ENCODE measurements at places on chromosomes 13 and 19.
A peak's percentile ranks its signal among the peaks of the same experiment; 100 is the strongest.

GRCh38 chr19:8148410-8149260 lies 757 bp downstream of the FBN3 start:
- DNase-seq: no peak

- no peak for DNase-seq
Observed at GRCh38 chr13:32376642-32377415, 51.1 kb downstream of the N4BP2L1 start.

GRCh38 chr19:51712461-51713081 lies 11.2 kb downstream of the HAS1 start:
- DNase-seq: no peak

DNA sequence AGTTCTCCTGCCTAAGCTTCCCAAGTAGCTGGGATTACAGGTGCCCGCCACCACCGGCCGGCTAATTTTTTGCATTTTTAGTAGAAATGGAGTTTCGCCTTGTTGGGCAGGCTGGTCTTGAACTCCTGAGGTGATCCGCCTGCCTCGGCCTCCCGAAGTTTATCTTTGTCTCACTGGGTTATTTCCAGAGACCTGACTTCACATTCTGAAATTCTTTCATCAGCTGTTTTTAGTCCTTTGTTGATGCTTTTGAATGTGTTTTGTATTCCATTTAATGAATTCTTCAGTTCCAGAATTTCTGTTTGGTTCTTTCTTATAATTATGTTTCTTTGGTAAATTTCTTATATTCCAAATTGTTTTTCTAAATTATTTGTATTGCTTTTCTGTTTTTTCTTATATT lies 55.4 kb upstream of the MLNR start:
- no peak for DNase-seq

GRCh38 chr13:106183410-106184065 lies 351.9 kb downstream of the EFNB2 start:
- no peak for DNase-seq

DNA sequence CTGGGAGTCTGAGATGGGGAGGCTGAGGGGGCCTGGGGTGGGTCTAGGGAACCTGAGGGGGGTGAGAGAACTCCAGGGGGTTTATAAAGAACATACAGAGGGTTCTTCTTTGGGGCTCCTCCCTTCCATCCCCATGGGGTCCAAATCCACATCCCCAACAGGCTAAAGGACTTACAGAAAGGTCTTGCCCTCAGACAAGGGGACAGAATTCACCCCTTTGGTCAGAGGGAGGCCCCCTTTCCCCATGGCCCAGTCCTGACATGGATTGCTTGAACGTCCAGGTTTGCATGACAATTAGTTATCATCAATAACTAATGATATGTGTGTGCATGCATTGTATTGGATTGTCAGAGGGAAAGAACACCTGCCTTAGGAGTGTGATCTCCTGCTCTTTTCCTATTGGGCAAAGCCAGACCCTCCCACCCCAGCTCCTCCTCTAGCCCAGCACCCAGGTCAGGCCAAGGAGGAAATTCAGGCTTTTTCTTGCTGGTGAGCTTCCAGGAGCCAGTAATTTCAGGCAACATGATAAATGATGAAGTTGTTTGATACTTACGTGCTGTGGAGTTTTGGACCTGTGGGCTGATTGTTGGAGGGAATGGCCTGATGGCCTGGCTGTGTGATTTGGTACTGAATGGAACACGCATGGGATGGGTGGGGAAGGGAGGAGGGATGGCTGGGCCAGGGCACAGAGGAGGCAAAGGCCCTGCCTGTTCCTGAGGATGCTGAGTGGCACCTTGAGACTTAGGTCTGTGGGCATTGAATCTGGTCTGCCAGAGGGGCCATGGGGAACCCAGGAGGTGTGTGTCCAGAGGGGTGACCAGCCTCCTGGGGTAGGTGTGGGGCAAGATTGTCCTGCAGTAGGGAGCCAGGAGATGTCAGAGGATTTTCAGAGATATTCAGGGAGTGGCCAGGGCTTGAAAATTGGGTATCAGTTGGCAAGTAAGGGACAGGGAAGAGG lies 1.1 kb downstream of the KLHL26 start:
- no peak for DNase-seq

DNA sequence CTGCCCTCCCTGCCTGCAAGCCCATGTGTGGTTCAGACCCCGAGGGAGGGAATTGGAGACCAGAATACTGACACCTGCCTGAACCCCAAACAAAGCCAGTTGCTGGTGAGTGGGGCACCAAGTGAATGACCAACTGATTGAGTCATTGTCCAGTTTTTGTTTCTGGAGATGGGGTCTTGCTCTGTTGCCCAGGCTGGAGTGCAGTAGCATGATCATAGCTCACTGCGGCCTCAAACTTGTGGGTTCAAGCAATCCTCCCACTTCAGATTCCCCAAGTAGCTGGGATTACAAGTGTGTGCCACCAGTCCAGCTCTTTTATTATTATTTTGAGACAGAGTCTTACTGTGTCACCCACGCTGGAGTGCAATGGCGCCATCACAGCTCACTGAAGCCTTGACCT lies 4.0 kb downstream of the CCL25 start:
- DNase-seq: no peak

- DNase-seq: no peak
Observed at GRCh38 chr13:50589651-50590054, 253.8 kb downstream of the DLEU7 start.

GRCh38 chr13:30585748-30586262 lies 31.9 kb upstream of the USPL1 start:
- no peak for DNase-seq

- DNase-seq: no peak
Observed at GRCh38 chr19:8352134-8352827, 9.2 kb upstream of the KANK3 start.

DNA sequence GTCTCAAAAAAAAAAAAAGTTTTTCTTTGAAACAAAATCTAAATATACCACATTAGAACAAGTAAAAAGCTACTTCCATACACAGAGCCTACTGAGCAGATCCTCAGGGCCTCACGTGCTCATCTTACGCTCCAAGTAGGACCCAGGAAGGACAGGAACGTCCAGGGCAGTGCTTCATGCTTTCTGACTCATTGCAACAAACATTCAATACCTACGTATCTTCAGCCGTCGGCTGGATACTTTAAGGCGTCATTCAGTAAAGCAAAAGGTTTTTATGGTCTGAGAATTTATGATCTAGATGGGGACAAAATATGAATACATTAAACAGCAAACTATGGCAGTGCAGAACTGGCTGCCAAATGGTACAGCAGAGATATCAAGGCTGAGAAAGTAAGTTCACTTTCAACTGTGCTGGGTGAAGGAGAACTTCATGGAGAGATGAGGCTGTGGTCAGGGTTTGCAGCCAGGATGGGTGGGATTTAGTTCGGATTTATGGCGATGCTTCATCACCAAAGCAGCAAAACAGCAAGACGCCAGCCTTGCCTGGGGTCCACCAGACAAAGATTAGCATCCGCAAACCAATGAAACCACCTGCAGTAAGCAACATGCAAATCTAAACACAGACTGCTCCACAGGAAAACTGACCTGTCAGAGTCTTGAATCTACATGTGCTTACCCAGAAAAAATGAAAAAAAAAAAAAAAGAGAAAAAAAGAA lies 20.5 kb downstream of the CARS2 start:
- DNase-seq: no peak

GRCh38 chr13:24627946-24628345 lies 52.3 kb upstream of the ATP12A start:
- DNase-seq: no peak

DNA sequence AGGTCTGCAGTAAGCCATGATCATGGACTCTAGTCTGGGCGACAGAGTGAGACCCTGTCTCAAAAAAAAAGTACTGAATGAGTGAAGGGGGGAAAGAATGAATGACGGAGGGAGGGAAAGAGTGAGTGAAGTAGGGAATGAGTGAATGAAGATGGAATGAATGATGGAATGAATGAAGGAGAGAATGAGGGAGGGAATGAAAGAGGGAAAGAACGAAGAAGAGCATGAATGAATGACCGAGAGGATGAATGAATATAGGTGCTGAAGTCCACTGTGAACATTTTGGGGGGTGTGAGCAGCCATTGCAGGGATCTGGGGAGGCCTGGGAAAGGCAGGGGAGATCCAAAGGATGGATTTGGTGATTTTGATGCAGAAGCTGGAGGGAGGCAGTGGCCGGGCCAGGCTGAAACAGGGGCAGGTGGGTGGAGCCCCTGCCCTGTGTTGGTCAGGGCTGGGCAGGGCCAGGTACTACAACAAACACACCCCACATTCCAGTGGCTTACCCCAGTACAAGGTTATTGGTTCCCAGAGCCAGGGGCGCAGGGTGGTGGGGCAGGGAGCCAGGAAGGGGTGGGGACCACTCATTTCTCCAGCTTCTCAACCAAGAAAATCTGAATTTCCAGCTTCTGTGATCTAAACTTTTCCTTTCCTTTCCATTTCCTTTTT lies 14.3 kb downstream of the SLC27A1 start:
- no peak for DNase-seq

- no peak for DNase-seq
Observed at GRCh38 chr19:4641132-4641531, 1.8 kb downstream of the TNFAIP8L1 start.

GRCh38 chr13:30292325-30292724 lies 15.0 kb downstream of the KATNAL1 start:
- DNase-seq: no peak

GRCh38 chr13:86581706-86582105 lies 782.5 kb upstream of the SLITRK6 start:
- DNase-seq: no peak

DNA sequence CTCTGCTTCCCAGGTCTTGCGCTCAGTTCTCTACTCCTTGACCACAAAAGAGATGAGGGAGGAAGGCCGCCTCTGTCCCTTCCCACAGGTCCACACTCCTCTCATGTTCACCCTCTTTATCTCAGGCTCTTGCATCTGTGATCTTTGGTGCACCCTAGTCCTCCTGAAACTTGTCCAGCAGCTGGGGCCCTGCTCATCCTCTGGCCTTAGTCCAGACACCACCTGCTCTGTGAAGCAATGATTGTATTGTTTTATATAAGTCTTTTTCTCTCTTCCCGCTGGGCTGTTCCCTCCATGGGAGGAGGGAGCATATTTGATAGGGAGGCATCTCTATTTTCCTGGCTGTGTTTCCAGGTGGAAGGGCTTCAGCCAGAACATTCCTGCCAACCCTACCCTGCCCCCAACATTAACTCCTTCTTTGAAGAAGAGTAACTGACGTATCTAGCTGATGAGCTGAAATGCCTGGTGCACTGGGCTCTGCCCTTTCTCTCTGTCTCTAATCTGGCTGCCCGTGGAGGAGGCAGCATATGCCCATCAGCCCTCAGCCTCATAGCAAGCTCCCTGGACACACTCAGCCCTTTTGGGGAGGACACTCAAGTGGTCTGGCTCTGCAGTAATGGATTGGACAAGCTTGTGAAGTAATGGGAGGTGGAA lies 38.2 kb upstream of the SIAH3 start:
- DNase-seq: no peak

DNA sequence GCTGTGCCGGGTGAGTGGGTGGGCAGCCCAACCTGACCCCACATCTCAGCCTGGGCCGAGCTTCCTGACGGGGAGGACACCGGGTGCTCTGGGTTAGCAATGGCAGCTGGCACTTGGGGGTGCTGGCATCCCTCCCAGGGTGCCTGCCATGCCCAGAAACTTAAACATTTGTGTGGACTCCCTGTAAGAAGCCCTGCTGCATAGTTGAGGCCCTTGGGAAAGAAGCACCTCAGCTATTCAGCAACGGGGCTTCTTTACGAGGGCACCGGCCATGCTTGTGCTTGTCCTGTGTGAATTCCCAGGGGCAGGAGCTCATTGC lies 33.8 kb upstream of the MEDAG start:
- DNase-seq: no peak

- peak; percentile 89 for DNase-seq
Observed at GRCh38 chr19:10817291-10818038, 18.5 kb downstream of the TMED1 start.

DNA sequence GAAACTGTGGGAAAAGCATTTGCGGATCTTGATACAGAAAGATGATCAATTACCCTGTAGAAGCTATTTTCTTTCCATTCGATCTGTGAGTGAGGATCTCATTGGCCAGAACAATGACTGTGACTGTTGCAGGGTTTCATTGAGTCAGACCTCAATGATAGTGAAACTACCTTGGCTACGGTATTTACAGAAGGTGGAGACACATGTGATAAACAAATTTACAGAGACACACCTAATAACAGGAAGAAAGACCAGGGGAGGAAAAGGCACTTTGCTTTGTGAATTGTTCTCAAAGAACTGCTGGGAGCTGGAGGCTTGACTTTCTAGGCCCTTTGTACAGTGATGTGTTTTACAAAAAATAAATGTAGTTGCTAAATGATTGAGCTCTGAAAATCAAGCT lies 19.9 kb upstream of the ARGLU1 start:
- no peak for DNase-seq

DNA sequence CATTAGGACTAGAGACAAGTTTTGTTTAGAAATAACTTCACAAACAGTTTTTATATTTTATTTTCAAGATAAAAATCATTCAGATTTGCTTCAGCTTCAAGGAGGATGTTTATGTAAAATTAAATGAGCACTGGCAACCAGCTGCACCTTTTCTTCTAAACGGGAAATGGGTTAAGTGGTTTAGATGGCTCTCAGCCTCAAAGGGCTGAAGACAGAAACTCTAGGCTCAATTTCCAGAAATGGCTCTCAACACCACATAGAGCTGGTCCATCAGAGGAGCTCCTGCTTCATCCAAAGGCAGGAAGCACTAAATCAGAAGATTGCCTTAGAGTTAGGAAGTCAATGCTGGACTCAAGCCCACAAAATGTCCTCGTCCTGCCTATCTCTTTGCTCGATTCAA lies 74.7 kb downstream of the ZNF429 start:
- no peak for DNase-seq

Measured in tibial artery (tissue), 4 donors.